ENCODE measurements at places on chromosomes 11 and 22. TPM values are rescaled to one million over a fixed set of nuclear protein-coding genes. Genes with fewer than 3 reads are reported as not detected.

Gene C11orf91
- not detected for total RNA-seq

Gene KRTAP5-9
- total RNA-seq, result not detected

Gene RAB3IL1
- total RNA-seq, result 2.8 TPM

Gene OR52I1
- total RNA-seq, result not detected

Measured in bladder microvascular endothelial cell (primary cell).